ENCODE measurements at places on chromosomes 2 and 18. TPM values are rescaled to one million over a fixed set of nuclear protein-coding genes. Genes with fewer than 3 reads are reported as not detected.
A peak's percentile ranks its signal among the peaks of the same experiment; 100 is the strongest.

The DSG1 gene
- total RNA-seq, result 0.89 TPM

The GKN2 gene
- total RNA-seq, result not detected

- DNase-seq, result no peak
Measured at GRCh38 chr18:58140387-58141325, 96.6 kb downstream of the NEDD4L start.

- peak; percentile 47 for DNase-seq
Measured at GRCh38 chr2:70767699-70768589, at the start of gene ADD2. Gene ADD2 (minus strand): TSS chr2:70768200. CDS start chr2:70706408, 61,792 bp downstream.

- no peak for DNase-seq
Measured at GRCh38 chr2:58594762-58595161, 353.6 kb upstream of the FANCL start.

- no peak for DNase-seq
Measured at GRCh38 chr2:186241874-186242273, 244.2 kb upstream of the ZC3H15 start.

GRCh38 chr2:201833781-201834180 lies 27.4 kb downstream of the CDK15 start:
- DNase-seq, result no peak

- peak; percentile 35 for DNase-seq
Measured at GRCh38 chr2:128279009-128279408, 39.7 kb downstream of the HS6ST1 start.

The CFAP65 gene
- total RNA-seq, result not detected

DNA sequence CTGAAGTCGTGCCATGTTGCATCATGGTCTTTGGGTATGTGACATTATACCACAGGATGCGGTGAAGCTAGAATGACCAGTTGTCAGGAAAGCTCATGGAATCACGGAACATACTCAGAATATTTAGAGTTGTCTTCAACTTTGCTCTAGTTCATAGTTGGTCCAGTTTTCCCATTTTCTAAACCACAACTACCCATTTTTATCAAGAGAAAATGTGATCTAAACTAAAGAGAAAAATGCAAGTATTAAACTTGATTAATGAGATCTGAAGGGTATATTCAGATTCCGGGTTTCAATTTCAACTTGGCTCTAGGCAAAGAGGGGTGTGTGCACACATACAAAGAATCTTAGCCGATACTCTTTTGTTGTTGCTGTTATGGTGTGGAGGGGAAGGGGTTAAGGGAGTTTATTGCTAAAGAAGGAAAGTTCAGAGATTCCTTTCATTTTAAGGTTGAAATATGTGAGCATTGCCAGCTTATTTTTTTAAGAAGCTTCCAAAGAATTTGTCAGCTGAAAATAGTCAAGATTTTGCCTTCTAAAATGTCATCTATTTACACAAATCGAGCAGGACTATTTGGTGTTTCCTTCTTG lies 516.6 kb upstream of the ZEB2 start:
- no peak for DNase-seq

All from Right ventricle myocardium superior (tissue), 1 donor.